NCI-H748 treated with DMSO at 0.1 percent for 48 hours (cell line): ENCODE measurements at places on chromosomes 5 and 9.

DNA sequence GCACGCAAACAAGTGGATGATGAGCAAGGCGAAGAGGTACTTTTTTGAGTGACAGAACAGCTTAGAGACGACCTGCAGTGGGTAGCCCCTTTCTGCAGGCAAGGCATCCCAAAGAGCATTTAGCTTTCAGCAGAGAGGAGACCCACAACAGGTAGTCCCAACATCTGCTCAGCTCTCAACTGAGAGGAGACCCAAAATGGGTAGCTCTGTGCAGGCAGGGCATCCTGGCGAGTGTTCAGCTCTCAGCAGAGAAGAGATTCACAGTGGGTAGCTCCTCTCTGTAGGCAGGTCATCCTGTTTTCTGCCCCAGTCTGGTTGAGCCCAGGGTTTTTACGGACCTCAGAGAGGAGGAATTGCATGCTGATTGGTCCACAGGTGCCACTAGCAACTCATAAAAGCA, 2396.1 kb upstream of the C9orf72 start:
- no peak for DNase-seq

DNA sequence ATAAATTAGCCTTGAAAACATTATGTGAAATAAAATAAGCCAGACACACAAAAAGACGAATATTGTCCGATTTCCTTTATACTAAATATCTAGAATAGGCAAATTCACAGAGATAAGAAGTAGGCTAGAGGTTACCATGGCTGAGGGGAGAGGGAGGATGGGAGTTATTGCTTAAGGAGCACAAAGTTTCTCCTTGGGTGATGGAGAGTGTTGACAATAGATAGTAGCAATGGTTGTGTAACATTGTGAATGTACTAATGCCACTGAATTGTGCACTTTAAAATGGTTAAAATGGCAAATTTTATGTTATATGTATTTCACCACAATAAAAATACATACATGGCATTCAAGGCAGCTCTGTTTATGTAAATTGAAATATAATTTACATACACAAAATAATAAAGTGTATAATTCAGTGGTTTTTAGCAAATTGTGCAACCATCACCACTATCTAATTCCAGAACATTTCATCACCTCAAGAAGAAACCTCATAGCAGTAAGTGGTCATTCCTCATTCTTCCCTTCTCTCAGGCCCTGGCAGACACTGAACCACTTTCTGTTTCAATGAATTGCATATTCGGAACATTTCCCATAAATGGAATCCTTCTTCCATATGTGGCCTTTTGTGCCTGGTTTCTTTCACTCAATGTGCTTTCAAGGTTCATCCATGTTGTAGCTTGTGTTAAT, 59.2 kb downstream of the NDST1 start:
- DNase-seq: no peak

- no peak for DNase-seq
Measured at GRCh38 chr5:167295681-167296005, 995.8 kb upstream of the WWC1 start.

DNA sequence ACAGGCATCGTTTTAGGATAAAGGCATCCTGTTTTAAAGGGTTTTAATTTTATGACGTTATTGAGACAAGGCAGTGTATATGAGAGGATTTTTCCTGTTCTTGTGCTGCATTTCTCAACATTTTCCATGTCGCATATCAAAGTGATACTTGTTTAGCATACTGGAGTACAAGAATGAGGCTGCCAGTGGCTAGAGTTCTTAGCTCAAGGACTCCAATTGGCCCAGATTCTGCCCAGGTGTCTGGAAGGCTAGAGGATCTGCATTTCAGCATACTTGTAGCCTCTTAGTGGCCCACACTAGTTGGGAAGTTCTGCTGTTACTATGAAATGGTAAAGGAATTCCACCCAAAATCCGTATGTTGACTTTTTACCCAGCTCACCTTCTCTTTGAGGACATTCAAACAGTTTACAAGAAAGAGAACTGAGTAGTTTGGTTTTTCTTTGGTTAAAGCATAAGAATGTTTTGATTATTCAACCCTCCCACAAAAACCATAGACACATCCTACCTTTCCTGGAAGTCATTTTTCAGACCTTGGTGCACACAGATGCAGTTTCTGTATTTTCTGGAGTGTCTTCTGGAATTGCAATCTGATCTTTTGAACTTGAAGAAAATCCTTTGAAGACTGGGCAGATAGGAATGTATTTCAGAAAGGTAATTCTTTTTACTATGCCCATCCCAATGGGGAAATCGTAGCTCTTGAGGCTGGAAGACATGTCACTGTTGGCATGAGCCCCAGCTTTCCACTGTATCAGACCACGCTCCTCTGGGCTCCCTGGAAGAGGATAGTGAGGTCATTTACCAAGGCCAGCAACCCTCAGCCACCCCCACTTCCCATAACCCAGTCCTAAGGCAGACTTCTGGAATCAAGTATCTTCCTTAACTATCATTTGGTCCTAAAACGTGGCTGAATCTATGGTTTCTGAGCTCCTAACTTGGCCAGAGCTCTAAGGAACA, 11.3 kb downstream of the SLC23A1 start:
- DNase-seq: no peak

GRCh38 chr5:35593338-35593737, 24.3 kb upstream of the SPEF2 start:
- DNase-seq: no peak

DNA sequence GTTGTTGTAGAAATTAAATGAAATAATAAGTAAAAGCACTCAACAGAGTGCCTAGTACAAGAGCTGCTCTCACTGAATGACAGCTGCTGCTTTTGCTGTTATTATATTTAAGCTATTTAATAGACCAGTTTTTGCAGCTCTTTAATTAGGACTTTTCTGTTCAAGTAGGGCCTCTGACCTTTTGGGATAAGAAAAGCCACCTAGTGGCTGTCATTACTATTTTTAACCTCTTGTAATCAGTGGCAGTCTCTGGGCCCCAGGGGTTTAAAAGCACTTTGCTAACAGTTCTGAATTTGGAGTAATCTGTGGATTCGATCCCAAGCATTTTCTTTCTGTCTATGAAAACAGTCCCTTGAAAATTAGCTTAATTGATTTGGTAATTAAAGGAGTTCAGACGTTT, 121.1 kb downstream of the NUDT12 start:
- DNase-seq: no peak

GRCh38 chr5:96649681-96650540, 12.3 kb upstream of the CAST start:
- DNase-seq: no peak

DNA sequence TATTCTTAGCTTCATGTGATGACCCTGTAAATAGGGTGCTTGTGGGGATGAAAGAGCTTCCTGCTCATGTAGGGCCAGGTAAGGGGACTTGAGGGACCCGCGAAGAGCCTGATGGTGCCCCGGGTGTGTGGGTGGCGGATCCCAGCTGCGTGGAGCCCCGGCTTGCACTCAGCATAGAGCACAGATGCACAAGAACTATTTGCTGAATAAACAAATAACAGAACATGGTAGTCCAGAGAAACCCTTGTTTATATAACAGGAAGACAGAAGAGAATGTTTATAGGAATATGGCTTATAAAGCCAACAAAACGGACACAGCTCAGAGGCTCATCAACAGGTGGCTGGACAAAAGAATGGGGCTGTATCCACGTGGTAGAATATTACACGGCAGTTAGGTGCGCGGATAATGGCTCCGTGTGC, 106.9 kb upstream of the COL5A1 start:
- DNase-seq: no peak
